NCI-H345 (cell line): ENCODE measurements at places on chromosomes 2 and 18.

- no peak for DNase-seq
These were observed 200.7 kb downstream of the BCL11A start for GRCh38 chr2:60352491-60353405.

DNA sequence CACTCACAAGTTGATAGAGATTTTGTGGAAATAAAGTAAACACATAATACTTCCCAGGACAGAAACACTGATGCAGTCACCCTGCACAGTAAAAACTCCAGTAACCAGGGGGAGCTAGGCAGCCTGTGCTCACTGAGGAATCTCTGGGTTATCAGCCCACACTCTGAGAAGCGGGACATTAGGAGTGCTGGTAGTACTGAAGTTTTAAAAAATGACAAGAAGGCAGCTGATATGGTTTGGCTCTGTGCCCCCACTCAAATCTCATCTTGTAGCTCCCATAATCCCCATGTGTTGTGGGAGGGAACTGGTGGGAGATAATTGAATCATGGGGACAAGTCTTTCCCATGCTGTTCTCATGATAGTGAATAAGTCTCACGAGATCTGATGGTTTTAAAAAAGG, 31.4 kb downstream of the KCTD1 start:
- DNase-seq, result no peak

DNA sequence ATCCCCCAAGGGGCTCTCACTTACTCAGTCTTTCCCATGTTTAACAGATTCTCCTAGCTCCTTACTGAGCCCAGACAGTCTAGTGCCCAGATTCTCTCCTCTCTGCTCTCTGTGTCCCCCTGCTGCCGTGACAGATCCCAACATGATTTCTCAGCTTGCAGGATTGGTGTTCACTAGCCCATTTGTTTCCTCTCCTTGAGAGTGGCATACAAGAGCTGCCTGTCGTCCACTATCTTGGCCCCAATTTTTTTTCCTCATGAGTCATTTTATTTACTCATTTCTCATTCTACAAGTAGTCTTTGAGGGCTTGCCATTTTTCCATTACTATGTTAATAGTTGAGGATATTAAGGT, 199.9 kb upstream of the FN1 start:
- no peak for DNase-seq

DNA sequence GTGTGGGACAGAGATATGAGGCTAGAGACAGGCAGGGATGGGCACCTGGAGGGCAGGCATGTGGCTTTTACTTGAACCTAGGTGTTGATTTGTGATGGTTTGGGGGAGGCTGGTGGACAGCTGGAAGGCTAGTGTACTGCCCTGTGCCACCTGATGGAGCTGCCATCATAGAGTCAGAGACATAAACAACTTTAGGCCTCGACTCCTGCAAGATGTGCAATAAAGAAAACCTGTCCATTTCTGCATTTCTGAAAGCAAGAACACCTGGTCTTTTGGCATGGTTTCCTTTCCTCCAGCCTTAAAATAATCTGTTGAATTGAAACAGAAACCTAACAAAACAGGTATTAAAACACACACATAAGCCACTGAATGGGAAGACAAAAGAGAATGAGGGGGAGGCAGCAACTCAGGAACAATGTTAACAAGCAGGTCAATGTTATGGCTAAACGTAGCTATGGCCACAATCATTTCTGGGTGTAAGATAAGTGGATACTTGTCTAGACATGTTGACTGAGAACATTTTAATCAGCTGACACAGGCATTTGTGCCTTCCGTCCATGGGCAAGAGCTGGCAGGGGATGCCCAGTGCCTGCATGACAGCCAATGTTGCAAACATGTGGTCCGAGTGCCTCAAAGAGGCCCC, 87.8 kb downstream of the KCTD1 start:
- DNase-seq, result peak; percentile 83

DNA sequence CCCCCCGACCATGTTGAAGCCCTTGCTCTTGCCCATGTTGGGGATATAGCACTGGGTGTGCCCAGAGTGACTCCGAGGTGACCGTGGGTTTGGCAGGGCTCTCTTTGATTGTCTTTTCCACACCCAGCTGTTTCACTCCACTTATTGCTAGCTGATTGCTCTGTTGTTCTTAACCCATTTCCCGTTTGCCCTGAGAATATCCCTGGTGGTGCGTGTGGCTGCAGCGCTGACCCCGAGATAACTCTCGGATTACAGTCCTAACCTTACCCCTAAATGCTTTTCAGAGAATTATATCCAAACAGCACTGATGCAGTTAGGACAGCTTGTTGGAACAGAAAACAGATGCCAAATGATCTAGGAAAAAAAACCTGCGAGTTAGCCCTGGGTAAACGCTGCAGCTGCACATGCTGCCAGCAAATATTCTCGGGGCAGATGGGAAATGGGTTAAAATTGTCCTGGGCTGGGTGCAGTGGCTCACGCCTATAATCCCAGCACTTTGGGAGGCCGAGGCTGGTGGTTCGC, 34.3 kb upstream of the SNORC start:
- no peak for DNase-seq

- DNase-seq, result no peak
These were observed 778 bp upstream of the INPP1 start for GRCh38 chr2:190342611-190343010.

- DNase-seq, result no peak
These were observed 41.9 kb downstream of the HDHD2 start for GRCh38 chr18:47108373-47108772.

GRCh38 chr2:38077431-38077769, 1.4 kb upstream of the CYP1B1 start:
- DNase-seq, result no peak

- no peak for DNase-seq
These were observed 39.4 kb upstream of the AGPS start for GRCh38 chr2:177353187-177353478.

GRCh38 chr2:11343368-11343649, 1.1 kb downstream of the ROCK2 start:
- DNase-seq, result no peak

DNA sequence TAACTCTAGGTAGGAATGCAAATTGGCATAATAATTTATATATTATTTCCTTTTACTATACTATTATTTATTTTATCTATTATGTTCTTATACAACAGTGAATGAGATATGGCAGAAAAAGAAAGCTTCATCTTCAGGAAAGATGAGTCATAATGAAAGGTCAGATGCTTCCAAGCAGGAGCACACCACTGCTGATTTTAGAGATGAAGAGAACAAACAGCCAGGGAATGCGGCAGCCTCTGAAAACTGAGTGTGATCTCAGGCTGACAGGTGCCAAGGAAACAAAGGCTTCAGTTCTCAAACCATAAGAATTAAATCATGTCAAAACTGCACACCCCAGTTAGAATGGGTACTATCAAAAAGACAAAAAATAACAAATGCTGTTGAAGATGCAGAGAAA, 149.0 kb downstream of the CCDC178 start:
- no peak for DNase-seq

- DNase-seq, result no peak
These were observed 916.0 kb upstream of the CELF4 start for GRCh38 chr18:38481576-38481975.

DNA sequence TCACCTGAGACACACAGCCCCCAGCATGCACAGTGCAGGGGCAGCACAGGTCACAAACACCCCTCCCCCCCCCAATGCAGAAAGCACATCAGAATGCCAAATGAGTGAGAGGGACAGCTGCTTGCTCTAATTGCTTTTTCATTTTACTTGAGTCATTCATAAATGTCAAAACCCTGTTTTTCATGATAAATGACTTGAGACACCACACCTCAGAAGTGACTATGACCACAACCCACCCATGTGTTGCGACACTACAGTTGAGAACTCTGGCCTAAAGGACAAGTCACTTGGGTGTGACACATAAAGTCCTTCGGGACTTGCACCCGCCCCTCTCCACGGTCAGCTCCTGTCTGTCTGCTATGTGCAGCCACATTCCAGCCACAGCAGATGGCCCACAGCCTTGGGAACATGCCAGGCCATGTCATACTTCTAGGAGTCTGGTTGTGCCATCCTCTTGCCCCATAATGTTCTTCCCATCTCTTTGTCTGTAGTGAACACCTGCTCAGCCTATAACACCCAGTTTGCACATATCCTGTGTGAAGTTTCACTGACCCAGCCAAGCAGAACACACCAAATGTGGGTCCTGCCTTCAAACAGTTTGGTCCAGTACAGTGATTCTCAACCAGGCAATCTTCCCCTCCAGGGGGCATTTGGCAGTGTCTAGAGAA, 30.2 kb upstream of the RIOK3 start:
- no peak for DNase-seq
